ENCODE measurements at places on chromosomes 6 and 20. TPM values are rescaled to one million over a fixed set of nuclear protein-coding genes. Genes with fewer than 3 reads are reported as not detected.

The PM20D2 gene
- 21.5 TPM for total RNA-seq

The GCNT2 gene
- 21.6 TPM for total RNA-seq

The ARMH2 gene
- total RNA-seq = 3.2 TPM

The KHDC1 gene
- 3.0 TPM for total RNA-seq

The COL19A1 gene
- 4.4 TPM for total RNA-seq

The HTR1E gene
- not detected for total RNA-seq

The SRC gene
- 69.5 TPM for total RNA-seq

The COL9A3 gene
- total RNA-seq = 0.55 TPM

The COX7A2 gene
- total RNA-seq = 326 TPM

The ZFP57 gene
- total RNA-seq = 2.4 TPM

The OGFRL1 gene
- total RNA-seq = 24.0 TPM

The CCDC170 gene
- 21.3 TPM for total RNA-seq

The DEF6 gene
- 11.2 TPM for total RNA-seq

The FOXS1 gene
- 2.7 TPM for total RNA-seq

The TXLNB gene
- 2.8 TPM for total RNA-seq

The PSMB8 gene
- 40.4 TPM for total RNA-seq

The SIRPB2 gene
- total RNA-seq = 18.5 TPM

The NEURL2 gene
- 8.3 TPM for total RNA-seq

The RIN2 gene
- 85.0 TPM for total RNA-seq

The GSTA2 gene
- total RNA-seq = 2.7 TPM

The PLAGL2 gene
- total RNA-seq = 14.5 TPM

The PPIL6 gene
- 18.0 TPM for total RNA-seq

The SIRPB1 gene
- 45.6 TPM for total RNA-seq

The VSX1 gene
- not detected for total RNA-seq

The TMEM170B gene
- 9.2 TPM for total RNA-seq

The BAG2 gene
- total RNA-seq = 8.0 TPM

The FOXF2 gene
- 17.2 TPM for total RNA-seq

Measured in lung (tissue), 17 donors.